CD4-positive, alpha-beta T cell treated with Interleukin-17A for 4 hours (primary cell): ENCODE measurements at places on chromosomes 7 and 10.

DNA sequence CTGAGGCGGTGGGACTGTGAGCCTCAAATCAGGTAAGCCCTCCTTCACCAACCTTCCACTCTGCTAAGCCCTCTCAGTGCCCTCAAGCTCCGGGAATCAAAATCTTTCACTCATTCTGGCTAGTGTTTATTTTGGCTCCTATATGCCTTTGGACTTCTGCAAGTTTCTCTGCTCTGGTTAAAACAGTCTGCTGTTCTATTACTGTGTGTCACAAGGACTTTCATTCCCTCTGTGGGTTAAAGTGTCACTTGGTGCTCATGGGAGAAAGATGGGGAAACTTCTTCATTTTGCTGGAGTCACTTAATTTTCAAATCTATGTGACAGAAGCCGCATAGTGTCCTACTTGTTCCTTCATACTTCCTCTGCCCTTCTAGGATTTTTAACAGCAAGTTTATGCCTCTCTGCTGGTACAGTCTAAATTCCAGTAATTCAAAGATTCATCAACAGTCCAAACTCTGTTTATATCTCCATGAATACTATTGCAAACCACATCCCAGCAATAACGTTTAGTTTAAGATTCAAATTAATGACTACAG is 61.3 kb downstream of the CD36 start:
- no peak for DNase-seq

GRCh38 chr10:85598646-85599045 is 767.9 kb downstream of the GRID1 start:
- DNase-seq: no peak

GRCh38 chr7:143978585-143978984 is 21.5 kb upstream of the OR6B1 start:
- DNase-seq: no peak

GRCh38 chr7:45267262-45267661 is 109.7 kb downstream of the RAMP3 start:
- no peak for DNase-seq

GRCh38 chr10:132422903-132423825 is 26.2 kb downstream of the PWWP2B start:
- DNase-seq: no peak

DNA sequence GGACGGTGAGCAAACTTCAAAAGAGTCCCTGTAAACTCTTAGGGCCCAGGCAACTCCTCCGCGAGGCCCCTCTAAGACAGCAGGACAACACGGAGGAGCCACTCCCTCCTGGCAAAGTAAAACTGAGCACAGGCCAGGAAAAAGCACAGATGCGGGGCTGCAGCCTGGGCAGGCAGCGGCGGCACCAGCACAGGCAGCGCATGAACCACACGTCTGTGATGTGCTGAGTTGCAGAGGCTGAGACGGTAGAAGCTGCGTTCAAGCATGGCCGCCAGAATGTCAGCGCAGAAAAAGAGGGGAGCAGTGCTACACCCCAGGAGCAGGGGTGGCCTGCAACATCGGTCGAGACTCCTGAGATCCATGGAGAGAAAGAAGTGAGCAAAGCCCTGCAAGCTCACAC is 46.1 kb upstream of the STK17A start:
- no peak for DNase-seq

DNA sequence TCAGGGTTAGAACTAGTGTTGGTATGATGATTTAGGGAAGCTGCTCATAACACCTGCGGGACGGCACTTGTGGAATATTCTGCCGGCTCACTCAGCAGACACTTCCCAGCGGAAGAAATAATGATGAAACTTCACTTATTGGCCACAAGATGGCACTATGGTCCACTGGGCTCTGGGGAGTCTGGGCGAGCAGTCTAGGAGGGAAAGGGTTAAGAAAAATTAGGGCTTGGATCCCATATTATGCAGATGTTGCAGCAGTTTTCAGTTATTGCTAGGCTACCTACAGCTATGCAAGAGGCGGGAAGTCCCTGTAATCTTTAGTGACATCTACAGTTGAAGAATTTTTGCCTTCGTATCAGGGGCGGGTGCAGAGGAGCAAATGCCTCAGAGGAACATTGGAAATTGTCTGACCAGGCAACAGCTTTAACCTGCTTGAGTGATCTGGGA is 238.7 kb upstream of the PRSS58 start:
- DNase-seq: peak; percentile 31

DNA sequence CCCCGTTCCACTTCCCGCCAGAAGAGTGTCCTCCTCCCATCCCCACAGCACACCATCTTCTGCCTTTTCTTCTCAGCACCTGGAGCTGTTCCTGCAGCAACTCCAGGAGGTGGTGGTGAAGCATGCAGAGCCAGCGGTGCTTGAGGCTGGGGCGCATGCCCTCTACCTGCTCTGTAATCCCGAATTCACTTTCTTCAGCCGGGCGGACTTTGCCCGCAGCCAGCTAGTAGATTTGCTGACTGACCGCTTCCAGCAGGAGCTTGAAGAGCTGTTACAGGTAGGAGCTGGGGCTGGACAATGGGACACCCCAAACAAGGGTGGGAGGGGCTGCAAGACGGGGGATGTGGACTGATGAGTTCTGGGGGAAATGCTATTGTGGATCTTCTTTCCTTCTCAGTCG is 19.1 kb upstream of the PVRIG start:
- DNase-seq: no peak

DNA sequence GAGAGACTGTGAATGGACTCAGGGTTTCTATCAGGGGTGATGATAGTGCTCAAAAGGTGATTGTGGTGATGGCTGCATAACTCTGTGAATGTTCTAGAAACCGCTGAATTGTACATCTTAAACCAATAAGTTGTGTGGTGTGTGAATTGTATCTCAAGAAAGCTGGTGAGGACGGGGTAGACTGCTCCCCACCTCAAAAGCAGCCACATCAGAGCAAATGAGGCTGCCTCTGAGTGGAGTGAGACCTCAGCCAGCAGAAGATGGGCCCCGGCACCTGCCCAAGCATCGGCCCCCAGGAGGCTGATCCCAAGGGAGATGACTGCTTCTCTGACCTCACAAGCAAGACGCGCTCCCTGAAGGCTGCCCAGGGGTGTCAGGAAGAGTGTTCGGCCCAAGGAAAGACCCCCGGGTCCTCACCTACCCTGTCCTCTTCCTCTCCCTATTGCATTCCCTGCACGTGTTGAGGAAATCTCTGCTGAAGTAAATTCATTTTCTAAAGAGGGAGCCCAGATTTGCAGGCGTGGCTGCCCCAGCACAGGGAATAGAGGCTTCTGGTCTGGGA is 279.3 kb upstream of the SHH start:
- no peak for DNase-seq

- DNase-seq: no peak
Observed at GRCh38 chr10:113965077-113965476, 78.6 kb upstream of the ADRB1 start.
